Hematopoietic multipotent progenitor cell treated with erythropoietin and hydrocortisone succinate and interleukin-3 and kit ligand, for 4 days (in vitro differentiated cells): ENCODE measurements at places on chromosomes 5 and 9.
A peak's percentile ranks its signal among the peaks of the same experiment; 100 is the strongest.

DNA sequence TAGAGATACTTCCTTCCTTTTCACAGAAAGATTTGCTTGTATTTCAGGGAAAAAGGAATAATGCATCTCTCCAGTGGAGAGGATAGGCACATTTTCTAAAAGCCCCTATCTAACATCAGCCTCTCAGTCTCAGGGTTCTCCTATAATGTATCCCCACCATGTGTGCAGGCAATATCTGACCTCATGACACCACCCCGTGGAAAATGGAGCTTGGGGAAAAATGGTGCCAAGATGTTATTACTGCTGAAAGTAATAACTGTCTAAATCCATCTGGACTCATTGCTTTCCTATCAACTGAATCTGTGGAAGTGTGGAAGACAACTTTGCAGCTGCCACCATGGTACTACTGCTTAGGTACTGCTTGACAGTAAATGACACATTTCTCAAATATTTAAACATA, 574.3 kb downstream of the LRRC70 start:
- no peak for DNase-seq

GRCh38 chr9:26658476-26658875, 234.1 kb downstream of the CAAP1 start:
- DNase-seq = no peak

DNA sequence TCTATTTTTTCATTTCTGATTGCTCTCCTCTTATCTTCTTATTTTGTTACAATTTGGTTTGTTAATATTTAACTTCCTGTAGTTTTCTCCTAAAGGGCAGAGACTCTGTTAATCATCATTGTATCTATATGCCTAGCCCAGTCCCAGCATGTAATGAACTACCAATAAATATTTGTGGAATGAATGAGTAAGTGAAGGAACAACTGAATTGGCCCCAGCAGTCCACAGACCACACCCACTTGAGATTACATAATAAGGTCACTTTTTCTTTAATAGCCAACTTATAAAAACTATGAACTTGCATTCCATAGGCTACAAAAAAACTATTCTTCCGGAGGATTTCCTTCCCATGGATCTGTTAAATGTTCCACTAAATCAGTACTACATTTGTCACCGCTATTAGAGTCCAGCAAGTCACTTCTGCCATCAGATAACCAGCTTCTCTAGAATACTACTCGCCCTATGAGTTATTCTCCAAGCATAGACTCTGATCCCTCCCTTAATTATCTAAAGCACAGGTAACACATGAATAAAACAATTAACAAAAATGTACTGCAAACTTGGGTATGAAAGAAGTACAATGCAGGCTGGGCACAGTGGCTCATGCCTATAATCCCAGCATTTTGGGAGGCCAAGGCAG, 27.5 kb upstream of the TNPO1 start:
- DNase-seq = no peak

DNA sequence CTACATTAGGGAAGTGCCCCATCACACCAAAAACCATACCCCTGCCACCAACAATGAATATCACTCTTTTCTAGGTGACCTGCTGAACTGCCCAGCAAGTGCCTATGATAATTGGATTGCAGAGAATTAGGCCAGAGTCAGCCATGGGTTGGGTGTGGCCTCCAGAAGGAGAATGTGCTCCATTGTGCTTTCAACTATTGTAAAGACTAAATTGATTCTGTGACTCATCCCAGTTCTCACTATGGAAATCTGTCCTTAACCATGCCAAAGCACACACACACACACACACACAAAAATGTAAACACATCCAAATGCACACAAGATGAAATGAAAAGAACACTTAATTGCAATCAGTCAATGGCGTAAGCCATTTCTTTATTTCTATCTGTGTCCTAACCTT, 25.7 kb downstream of the DRD1 start:
- no peak for DNase-seq

DNA sequence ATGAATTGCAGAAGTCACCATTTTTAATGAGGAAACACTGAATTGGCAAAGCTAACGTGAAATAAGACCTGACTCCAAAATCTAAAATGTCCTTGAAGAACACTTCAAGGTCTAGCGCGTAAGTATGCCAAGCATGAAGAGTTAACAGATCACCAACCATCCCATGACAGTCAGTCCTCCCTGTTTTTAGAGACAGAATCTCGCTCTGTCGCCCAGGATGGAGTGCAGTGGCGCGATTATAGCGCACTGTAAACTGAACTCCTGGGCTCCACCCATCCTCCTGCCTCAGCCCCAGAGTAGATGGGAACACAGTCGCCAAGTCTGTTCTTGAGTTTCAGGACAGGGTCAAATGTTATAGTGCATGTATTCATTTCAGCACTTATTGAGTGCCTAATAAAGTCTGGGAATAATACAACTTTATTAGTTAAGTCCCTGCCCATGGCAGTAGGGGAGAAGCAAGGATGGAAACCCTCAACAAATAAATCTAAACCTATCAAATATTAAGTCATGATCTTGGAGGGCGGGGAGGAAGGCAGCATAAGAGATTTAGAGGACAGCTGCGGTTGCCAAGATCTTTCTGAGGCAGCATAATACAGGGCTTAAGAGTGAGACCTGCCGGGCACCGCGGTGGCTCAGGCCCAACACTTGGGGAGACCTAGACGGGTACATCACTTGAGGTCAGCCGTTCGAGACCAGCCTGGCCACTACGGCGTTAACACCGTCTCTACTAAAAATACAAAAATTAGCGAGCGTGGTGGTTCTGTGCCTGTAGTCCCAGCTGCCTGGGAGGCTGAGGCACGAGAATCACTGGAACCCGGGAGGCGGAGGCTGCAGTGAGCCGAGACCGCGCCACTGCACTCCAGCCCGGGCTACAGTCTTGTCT, 1.1 kb downstream of the ATPSCKMT start:
- DNase-seq = peak; percentile 35

DNA sequence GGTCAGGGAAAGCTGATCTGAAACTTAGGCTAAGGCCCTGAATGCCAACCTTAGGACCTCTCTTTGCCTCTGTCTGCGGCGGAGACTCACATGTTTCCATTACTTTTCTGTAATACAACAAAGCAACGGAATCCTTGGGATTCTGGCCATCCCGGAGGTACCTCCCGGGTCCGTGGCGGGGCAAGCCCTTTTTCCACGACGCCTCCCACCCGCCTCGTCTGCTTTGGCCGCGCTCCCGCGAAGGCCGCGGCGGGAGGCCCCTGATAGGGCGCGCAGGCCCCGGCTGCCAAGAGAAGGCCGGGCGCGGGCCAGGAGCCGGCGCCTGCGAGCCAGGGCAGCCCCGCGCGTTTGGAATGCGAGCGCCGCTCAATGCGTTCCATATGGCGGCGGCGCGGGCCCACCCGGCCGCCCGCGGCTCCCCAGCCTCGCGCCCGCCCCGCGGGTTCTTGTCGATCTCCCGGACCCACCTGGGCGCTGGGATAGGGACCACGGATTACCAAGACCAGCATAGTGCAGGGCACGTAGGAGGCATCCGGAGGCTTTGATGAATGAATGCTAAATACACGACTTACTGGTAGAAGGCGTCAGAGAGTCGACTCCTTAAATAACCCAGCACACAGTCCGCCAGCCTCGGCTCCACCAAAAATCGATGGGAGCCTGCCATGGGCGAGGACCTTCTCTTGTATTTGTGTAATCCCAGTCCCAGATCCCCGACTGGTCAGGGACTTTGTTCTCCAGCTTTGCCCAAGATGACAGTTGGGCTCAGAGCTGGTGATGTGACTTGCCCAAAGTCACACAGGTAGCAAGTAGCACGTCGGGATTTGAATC, 17.5 kb upstream of the PHF19 start:
- no peak for DNase-seq

GRCh38 chr5:62317810-62318209, 11.8 kb downstream of the KIF2A start:
- no peak for DNase-seq

GRCh38 chr9:24218656-24219055, 327.0 kb downstream of the IZUMO3 start:
- no peak for DNase-seq

- DNase-seq = no peak
Measured at GRCh38 chr5:19536387-19536786, 451.6 kb downstream of the CDH18 start.

- no peak for DNase-seq
Measured at GRCh38 chr9:36298566-36298965, 40.3 kb upstream of the GNE start.

DNA sequence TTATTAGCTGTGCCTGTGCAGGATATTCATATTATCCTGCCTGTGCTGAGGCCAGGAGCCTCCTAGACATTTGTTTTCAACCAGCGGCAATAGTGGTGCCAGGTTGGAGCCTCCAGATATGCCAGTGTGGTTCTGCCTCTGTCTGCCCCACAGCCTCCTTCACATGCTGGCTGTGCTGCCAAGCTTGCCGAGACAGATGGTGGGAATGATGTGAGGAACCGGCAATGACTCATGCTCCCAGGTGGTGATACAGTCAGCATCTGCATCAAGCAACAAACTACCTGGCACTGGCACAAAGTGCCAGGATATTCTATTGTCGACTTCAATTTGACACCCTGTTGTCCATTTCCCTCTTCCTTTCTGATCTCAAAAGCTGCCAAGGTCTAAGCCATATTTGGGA, 285.7 kb downstream of the CHSY3 start:
- DNase-seq = no peak

DNA sequence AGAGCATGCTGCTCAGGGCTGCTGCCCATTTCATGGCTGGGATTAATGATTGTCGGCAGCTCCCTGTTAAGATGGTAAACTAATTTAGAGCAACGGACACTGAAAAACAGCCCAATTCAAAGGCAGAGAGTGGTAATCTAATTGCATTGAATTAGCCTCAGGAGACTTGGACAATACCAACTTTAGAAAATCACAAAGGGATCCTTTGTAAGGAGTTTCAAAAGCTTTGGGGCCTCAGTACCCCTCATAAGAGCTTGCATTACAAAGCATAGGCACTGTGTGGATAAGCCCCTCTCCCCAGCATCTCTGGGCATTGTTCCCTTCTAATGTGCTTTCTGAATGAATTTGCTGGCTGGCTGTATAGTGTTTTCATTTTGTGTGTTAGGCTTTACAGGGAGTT, 6.7 kb downstream of the GLRA1 start:
- no peak for DNase-seq

GRCh38 chr5:54222336-54222735, 88.0 kb downstream of the ARL15 start:
- no peak for DNase-seq

DNA sequence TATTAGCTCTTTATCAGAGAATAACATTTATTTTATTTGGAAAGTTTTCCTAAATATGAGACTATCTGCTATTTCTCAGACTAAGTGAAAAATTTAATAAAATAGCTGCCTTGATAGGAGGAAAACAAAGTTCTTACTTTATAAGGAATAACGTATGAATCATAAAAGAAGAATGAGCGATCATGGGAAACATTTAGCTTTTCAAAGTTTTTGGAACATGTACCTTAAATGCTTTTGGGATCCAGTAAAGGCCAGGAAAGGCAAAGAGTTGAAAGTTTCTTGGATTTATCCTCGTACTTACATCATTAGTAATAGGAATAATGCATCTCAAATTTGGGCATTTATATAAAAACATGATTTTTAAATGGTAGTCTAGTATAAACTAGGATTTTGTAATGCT, 19.4 kb downstream of the OGN start:
- no peak for DNase-seq

DNA sequence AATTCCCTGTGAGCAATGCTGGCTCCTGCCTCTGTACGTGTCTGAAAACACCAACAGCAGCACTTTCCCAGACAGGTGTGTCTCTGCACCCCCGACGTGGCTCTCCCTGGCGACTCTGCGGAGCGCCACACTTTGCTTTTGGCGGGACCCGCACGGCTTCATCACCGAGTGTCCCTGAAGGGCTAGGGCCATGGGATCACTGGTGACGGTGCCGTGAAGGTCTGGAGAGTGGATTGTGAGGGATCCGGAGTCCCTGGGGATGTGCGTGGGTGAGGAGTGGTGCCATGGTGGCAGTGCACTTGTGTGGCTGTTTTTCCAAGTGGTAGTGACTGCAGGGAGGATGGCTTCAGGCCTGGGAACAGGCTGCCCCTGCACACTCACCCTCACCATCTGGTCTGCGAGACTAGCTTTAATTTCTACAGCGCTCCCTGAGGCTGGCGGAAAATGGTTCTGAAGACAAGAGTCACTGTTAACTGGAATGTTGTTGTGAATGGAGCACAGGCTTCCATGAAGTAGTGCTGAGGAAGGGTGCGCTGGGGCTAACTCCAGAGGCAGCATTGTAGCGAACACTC, 3.2 kb downstream of the NKD2 start:
- DNase-seq = no peak

DNA sequence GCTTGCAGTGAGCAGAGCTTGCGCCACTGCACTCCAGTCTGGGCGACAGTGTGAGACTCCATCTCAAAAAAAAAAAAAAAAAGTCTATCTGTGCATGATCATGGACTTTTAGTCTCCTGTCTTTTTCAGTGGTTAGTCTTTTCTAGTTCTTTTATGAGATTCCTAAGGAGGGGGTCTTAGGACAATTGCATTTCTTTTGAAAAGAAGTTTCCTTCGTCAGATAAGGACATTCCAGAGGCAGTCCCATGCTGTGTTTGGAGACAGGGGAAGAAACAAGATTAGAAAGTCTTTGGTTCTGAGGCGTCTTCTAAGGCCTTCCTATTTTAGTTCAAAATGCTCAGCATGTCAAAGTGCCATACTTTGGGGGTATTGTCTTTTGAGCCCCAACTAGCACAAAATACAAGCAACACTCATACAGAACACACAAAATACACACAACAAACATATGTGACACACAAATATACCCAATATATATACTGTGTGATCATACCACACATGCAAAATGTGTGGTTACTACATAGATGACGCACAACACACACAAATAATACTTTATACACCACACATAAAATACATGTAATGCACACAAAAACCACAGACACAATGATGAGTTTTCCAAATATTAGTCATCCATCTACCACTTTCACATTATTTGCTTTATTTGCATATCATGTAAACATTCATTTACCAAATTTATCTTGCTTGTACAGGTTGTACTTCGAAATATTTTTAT, 394.5 kb downstream of the SPATA31D1 start:
- no peak for DNase-seq

- no peak for DNase-seq
Measured at GRCh38 chr5:5385331-5385662, 37.2 kb upstream of the ICE1 start.

DNA sequence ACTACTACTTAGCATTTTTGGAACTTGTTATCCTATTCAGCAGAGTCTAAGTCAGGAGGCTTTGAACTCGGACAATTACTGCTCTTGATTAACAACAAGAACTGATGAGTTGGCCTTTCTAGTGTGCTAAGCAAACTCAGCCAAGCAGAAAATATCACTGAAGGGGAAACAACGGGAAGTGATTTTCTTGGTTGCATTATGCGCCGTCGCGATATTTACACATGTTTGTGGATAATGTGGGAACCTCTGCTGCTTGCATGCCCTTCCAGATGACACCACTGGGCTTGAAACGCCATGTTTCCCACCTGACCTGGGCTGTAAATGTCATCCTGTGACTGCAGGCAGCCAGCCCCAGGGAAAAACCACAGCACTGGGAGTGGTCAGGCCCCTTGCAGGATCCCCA, 205.5 kb downstream of the PAX5 start:
- no peak for DNase-seq

DNA sequence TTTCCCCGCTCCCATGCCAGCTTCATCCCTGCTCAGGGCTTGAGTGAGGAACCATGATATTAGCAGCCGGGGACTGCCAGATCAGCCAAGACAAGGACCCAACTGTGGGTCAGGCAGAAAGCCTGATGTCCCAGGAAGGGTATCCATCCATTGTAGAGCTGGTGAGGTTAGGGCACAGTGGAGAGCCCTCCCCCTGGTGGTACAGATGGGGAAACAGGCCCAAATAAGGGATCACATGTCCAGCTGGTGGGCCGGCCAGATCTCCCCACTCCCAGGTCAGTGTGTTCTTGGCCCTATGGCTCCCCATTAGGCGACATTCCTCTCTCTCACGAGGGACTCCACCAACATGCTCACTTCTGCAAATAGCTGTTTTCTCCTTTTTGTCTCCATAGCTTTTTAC, 9.0 kb downstream of the CDX1 start:
- peak; percentile 65 for DNase-seq
